Lung microvascular endothelial cell (primary cell): ENCODE measurements at places on chromosomes 12 and 14. TPM values are rescaled to one million over a fixed set of nuclear protein-coding genes. Genes with fewer than 3 reads are reported as not detected.

GDF3 gene
- total RNA-seq = 0.79 and 0.87 TPM in 2 replicates

CLEC4D gene
- not detected in 2 replicates for total RNA-seq

KLRC3 gene
- total RNA-seq = not detected in 2 replicates

SERPINA6 gene
- not detected in 2 replicates for total RNA-seq

ACSM4 gene
- not detected in 2 replicates for total RNA-seq

GOLT1B gene
- 15.0 and 18.1 TPM in 2 replicates for total RNA-seq

PLA2G1B gene
- not detected in 2 replicates for total RNA-seq

YLPM1 gene
- total RNA-seq = 12.9 and 18.3 TPM in 2 replicates

PARP2 gene
- 3.9 and 4.6 TPM in 2 replicates for total RNA-seq

RNASE3 gene
- total RNA-seq = not detected in 2 replicates
